ENCODE measurements at places on chromosomes 1 and 21. TPM values are rescaled to one million over a fixed set of nuclear protein-coding genes. Genes with fewer than 3 reads are reported as not detected.

Gene VHLL
- not detected for total RNA-seq

Gene CELA2A
- not detected for total RNA-seq

DNA sequence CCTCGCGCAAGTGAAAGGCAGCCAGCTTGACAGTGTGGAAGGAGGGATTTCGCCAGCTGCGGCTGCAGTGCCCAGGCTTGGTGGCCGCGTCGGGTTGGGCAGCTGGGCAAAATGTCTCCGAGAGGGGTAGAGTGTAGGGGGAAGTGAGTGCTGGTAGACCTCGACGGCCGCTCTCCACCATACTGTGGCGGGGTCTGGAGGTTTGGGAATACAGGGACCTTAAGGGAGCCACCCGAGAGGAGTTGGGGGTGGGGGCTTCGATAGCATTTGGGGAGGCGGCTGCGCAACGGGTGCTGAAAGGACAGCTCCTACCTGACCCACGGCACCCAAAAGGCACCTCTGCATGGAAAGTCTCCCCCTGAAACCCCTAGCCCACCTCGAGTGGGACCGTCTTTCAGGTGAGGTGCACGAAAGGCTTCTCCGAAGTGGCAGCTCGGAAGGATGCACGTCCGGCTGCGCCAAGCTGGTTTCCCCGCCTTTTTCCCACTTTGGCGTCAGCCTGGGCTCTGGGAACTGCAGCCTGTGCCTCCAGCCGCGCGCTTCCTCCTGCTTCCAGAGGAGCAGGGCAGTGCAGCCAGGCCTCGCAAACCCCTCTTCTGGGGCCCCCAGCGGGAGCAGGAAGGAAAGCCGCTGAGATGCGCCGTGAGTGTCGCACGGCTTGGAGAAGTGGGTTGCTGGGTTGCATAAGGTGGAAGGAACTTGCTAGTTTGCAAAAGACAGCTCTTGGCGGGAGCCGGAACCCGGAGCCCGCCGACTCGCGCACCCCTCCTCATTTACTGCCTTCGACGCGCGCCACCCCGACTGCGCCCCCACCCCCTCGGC, 531 bp upstream of the HMGN2 start:
- DNase-seq, result no peak

DNA sequence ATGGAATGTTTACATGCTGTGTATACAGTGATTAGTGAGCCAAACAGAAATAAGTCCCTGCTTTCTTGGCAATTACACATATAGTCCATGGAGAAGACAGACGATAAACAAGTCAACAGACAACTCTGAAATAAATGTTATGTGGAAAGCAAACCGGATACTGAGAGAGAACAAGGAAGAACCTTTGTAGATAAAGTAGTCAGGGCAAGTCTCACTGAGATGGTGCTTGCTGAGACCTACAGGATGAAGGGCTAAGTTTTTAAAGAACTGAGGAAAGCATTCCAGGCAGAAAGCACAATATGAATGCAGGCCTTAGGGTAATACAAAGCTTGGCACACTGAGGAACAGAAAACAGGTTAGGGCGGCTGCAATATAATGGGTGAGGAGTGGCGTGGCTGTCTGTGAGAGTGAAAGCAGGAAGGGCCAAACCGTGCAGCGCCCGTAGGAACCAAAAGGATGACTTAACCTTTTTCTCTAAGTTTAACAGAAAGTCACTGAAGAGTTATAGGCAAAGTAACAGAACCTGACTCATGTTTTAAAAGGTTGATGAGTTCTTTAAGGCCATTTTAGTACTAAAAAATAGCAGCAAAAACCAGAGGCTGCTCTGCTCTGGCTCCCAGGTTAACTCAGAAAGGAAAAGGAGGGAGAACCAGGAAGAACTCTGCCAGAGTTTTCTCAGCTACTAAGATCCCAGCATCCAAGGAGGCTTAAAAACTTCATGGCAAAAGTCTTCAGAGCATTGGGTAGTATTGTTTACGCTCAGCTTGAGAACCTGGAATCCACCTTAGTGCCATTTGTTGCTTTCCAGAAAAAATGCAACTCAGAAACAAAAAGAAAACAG, 8.7 kb upstream of the TTF2 start:
- no peak for DNase-seq

GRCh38 chr1:7284839-7285435, 486.2 kb upstream of the VAMP3 start:
- no peak for DNase-seq

DNA sequence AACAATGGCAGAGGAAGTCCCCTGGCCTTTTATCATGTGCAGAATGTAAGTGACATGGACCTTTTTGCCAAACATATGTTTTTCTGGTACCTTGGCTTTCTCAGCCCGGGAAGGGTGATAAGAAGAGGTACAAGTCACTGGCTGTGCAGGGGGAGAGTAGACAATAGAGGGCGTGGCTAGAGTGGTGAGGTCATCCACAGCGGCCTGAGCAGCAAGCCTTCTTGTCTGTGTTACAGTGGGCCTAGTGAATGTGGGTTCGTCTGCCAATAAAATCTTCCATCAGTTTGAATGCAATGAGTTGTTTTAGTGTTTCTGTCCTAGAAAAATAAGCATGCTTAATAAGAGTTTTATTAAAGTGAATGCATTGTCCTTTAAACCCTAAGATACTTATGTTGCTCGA, 59.0 kb upstream of the PGD start:
- peak; percentile 66 for DNase-seq
